ENCODE measurements at places on chromosomes 2 and 18.

DNA sequence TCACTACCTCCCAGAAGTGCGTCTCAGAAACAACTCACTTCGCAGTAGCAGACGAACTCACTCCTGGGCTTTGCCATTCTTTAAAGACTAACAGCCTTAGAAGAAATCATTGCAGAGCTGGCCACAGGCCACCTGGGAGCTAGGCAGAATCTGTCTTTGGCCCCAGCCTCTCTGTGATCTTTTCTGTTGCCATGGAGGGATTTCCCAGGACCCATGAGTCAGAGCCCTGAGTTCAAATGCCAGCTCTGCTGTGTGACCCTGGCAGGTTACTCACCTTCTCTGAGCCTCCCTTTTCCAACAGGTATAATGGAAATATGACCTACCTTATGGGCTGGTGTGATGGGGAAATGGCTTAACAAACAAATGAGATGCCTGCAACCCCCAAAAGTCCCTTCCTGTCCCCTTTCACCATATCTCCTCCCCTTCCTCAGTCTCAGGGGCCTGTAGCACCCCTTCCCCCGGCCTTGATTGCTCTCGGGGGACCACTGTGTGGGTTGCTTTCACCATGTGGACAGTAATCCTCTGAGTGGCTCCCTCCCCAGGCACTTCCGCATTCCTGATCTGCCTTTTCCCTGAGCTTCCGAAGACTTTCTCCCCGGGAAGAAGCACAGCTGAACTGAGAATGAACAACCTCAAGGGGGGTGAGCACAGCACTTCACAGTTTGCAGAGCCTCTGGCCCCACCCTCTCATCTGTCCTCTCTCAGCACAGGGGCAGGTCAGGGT is 34.0 kb upstream of the SLC66A3 start:
- peak; percentile 10 for DNase-seq

DNA sequence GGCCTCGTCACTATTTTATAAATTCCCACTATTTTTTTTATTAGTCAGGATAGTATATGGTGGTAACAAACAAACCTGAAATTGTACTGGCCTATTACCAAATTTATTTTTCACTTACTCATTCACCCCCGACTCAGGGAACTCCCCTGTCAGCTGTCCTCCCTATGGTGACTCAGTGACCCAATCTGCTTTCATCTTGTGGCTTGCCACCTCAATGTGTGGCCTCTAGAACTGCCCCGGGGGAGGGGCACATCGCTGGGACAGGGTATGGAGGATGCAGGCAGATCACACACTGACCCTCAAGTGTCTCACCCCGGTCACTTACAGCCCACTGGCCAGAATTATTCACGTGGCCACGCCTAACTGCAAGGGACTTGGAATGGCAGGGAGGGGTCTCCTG is 71.6 kb downstream of the ACTR2 start:
- peak; percentile 75 for DNase-seq

GRCh38 chr2:160299540-160299939 is 99.5 kb upstream of the ITGB6 start:
- DNase-seq = peak; percentile 87

DNA sequence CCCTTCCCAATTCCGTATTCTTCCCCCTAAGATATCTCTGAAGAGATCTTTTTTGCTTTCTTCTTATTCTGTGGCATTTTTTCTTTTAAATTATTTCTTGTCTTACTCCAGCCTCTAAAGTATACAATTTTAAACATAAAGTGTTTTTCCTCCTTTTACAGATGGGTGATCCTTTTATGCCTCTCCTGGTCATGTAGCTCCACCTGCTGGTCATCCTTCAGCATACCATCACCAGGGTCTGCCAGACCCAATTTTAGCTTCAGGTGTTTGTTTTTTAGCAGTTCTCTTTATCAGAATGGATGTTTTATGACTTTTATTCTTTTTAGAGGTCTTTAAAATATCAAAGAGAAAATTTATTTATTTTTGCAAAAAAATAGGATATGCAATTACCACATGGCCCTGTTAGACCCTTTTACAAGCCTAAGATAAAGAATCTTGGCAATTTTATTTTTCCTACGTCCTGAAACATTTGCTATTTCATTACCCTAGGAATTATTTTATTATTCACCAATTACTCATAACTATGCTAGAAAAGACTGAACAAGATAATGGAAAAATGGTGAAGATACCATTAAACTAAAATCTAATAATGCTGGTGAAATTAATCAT is 55.5 kb downstream of the PIGN start:
- DNase-seq = peak; percentile 78

DNA sequence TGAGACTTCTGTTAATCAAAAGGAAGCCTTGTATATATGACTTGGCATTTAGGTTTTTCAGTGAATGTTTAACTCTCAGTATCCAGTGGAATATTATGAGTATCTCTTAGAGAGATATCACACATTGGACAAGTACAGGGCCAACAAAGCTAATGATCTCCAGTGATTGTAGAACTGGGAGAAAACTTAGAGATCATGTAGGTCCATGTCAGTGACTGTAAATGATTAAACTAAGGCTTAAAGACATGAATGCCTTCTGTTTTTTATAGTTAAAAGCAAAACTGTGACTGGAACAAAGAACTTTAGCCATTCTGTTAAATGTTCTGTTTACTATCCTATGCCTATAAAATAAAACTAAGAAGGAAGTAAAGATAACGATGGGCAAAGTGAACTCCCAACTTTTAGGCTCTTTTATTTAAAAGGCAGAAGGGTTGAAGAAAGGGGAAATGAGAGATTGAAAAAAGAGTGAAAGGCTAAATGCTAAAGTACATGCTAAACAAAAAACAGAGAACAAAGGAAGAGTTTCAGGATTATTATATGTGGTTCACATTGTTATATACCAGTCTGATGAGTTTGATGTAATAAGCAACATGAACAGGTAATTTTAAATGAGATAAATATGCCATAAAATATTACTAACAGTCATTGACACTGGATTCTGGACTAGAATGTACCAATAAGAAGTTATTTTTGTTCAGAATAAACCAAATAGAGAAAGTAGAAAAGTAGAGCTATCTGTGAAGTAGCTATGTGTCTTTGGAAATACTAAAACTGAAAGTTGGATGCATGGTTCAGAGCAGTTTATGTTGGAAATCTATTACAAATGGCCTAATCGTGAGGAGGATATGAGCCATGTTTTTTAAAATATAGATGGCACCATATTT is 37.1 kb upstream of the TNFRSF11A start:
- no peak for DNase-seq

GRCh38 chr2:104733226-104733943 is 120.5 kb upstream of the POU3F3 start:
- peak; percentile 30 for DNase-seq
